Stimulated activated CD4-positive, alpha-beta T cell treated with anti-CD3 and anti-CD28 coated beads, Interleukin-15, amount 100 ng/mL, for 1 hour (primary cell): ENCODE measurements at places on chromosomes 6 and 20.

GRCh38 chr6:132730560-132730959 lies 16.7 kb upstream of the VNN1 start:
- DNase-seq = no peak

GRCh38 chr20:1945660-1946059 lies 48.2 kb downstream of the PDYN start:
- no peak for DNase-seq

DNA sequence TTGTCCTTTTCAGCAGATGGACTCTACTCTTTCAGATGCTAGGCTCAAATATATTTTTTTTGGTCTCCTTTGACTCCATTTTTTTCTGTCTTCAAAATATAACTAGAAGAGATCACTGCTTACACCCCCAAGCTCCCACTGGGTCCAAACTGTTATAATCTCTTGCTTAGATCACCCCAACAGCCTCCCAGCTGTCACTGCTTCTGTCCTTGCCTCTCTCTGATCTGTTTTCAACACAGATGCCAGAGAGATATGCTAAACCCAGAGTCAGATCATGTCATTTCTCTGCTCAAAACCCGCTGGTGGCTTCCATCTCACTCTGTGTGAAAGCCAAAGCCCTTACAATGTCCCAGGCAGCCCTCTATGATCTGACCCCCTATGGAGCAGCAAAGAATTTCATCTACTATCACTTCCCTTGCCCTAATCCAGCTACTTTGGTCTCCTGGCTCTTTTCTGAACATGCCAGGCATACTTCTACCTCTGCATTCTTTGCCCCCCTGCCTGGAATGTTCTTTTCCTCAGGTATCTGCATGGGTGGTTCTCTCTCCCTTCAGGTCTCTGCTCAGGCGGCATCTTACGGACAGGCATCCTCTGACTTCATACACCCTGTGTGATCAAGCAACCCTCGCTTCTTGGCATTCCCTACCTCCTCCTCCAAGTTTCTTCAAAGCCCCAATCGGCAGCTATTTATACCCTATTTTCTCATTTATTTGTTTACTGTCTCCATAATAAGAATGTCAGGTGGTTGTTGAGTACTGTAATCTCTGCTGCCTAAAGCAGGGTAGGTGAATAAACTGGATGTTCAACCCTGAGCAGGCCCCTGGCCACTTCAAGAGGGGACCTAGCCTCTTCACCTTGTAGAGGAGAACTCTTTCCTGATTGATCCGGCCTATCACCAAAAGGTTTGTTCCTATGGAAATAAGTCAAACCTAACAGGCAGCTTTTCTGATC lies 43.6 kb upstream of the SLC4A11 start:
- no peak for DNase-seq

DNA sequence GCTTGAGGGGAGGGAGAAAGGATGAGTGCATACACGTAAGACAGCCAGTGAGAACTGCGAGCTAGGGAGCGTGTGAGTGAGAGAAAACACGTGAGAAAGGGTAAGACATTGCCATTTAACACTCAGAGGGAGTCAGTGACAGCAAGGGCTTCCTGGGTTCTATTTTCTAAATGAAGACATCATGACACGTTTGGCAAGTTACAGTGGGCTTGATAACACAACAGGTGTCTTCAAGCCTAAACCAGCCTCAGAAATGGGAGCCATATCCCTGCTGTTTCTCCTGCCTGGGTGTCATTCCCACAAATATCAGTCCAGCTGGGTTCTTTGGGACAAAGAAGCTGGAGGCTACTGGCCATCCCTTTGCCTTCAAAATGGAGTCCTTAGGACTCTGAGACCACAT lies 16.9 kb upstream of the MOCS1 start:
- no peak for DNase-seq

DNA sequence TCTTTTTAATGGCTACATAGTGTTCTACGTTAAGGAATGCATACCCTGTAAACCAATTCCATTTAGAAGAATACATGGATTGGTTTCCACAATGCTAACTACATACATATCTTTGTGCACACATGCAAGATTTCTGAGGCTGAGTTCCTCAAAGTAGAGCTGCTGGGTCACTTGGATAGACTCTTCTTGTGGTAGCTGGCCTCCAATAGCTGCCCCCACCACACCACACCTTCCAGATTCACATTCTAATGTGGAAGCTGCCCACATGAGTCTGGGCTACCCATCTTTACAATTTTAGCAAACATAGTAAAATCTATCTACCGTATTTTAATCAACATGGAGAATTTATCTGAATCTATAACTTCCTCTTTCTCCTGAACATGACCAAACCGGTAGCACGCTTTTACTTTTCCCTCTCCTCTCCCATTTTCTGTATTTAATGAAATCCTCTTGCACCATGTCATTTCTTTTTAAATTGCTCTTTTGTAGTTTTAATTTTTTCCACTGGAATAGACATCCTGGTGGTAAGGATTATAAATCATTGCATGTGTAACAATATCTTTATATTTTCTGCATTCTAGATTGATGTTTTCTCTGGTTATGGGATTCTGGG lies 74.7 kb upstream of the CITED2 start:
- no peak for DNase-seq

- no peak for DNase-seq
Measured at GRCh38 chr6:34549804-34550202, 6.3 kb downstream of the SPDEF start.
